ENCODE measurements at places on chromosomes 3 and 15.

DNA sequence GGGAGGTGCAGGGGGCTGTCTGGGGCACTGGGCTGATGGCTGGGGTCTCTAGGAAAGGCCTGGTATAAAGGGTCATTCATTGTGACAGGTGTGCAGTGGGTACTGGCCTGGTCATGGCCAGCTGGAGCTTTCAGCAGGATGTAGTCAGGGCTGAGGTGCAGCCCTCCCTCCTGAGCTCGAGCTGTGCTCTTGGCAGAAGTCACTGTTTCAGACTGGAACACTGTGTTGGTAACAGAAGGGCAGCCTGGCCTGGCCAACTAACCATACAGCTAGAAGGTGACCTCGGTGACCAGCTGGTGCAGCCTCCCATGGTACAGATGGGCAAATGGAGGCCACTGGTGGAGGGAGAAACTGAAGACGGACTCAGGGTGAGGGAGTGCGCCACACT is 34.4 kb upstream of the LCTL start:
- no peak for DNase-seq

- no peak for DNase-seq
Observed at GRCh38 chr15:52492132-52492531, 36.5 kb downstream of the MYO5A start.

GRCh38 chr3:11482021-11482420 is 161.7 kb downstream of the VGLL4 start:
- DNase-seq = no peak

- no peak for DNase-seq
Observed at GRCh38 chr15:101264011-101264410, 12.2 kb upstream of the CHSY1 start.

GRCh38 chr3:183664913-183665381 is 29.5 kb downstream of the KLHL24 start:
- DNase-seq = no peak

DNA sequence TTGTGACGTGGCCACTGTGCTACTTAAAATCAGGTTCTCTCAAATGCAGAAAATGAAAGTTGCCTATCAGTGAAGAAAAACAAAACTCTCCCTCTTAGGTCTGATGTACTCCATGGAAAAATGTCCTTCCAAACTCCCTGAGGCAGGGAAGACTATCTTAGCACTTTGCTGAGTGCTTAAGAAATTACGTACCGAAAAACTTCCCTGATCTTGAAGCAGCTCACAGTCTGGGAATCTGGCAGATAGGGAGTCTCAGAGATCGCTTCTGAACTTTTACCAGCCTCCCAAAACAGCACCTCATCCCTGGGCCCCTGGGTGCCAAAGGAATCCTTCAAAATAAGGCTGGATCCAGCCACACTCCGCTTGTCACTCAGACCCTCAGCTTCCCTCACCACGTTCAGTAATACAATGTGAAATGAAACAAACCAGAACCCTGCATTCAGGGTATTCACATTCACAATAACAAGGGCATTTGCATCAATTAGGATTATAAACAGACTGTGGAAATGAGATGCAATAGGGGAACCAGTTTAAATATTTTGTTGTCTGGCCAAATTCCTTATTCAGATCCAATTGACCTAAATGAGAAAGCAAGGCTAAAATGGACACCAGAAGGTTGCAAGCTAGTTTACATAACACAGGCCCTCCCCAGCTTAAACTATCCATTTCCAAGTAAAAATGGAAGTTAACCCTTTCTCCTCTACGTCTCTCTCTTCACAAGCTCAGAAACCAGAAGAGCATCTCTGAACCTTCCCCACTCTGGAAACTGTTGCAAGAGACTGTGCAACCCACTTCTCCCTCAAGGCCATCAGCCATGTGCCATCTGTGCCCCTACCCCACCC is 20.9 kb downstream of the OSBPL10 start:
- no peak for DNase-seq

- peak; percentile 89 for DNase-seq
Observed at GRCh38 chr15:84633311-84634227, 20.5 kb downstream of the WDR73 start.

- DNase-seq = no peak
Observed at GRCh38 chr3:195411836-195412235, 31.0 kb downstream of the ACAP2 start.

DNA sequence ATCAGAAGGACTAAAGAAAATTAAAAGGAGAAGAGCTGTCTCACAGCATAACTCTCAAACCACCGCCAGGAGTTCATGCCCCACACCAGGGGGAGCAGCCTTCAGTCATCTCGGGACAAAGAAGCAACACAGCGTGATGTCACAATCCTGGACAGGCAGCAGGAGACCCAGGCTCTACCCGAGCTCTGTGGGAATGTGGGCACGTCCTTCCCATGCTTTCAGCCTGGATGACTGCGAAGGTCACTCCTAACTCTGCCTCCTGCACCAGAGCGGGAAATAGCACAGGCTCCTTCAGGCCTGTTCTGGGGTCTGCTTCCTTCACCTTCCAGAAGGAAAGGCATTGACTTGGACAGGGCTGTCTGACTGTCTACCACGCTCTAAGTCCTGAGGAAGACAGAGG is 31.3 kb downstream of the NOX5 start:
- DNase-seq = no peak

DNA sequence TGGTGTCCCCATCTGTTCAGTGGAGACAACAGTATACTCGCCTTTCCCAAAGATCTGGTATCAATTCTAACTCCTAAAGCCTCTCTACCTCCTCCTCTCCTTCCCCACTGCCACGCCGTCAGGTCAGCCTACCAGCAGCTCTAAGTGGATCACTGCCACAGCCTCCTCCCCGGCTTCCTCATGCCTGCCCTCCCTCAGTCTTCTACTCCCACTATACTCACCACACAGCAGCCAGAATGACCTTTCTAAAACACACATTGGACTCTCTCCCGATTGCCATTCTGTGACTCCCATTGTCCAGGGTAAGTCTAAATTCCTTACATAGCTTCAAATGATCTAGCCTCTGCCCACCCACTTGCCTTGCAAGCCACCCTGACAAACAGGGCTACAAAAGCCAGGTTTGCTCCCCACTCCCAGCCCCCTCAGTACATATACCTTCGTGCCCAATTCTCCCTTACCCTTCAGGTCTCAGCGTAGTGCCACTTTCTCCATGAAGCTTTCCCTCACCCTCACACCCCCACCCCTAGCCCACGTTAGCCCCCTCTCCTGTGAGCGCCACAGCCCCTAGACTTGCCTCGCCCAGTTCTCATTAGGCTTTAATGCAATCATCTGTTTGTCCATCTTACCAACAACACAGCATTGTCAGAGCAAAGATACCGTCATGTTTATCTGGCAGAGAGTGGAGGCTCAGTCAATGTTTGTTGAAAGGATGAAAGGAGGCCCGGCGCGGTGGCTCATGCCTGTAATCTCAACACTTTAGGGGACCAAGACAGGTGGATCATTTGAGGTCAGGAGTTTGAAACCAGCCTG is 9.5 kb upstream of the SEMA7A start:
- DNase-seq = peak; percentile 29

DNA sequence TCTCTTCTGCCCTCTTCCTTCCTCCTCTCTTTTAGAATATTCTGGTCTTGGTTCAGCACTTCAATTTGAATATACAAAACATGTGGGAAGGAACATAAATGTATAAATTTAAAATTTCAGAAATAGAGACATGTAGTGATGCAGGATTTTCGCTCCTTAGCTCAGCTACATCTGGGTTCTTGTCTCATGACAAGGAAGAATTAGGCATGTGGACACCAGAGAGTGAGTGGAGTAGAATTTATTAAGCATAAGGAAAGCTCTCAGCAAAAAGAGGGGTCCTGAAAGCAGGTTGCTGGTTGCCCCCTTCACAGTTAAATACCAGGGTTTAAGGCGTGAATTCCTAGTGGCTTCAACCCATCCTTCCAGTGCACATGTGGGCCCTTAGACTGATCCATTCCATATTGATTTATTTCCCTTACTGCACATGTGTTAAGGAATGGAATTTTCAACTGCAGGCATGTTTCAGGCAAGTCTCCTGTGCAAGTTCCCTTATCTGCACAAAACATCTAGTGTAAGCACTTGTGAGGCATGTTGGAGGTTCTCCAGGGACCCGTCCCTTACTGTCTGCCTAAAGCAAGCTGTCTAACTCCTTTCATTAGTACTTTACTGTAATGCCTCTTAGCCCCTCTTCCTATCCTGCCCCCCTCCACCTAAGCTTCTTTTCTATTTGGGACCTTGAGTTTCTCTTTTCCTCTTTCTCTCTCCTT is 133.2 kb upstream of the STRIT1 start:
- no peak for DNase-seq

DNA sequence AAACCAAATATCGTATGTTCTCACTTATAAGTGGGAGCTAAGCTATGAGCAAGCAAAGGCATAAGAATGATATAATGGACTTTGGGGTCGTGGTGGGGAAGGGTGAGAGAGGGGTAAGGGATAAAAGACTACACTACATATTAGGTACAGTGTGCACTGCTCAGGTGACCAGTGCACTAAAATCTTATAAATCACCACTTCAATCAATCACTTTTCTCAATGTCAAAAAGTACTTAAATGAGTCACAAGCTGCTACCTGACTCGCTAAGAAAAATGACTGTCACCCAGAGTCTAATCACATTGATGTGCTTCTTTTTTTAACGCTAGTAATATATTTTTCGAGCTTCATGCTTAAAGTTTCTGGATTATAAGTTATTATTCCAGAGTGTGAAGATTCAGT is 95.5 kb downstream of the CBLB start:
- no peak for DNase-seq

GRCh38 chr15:28033443-28033842 is 65.7 kb downstream of the OCA2 start:
- DNase-seq = no peak

GRCh38 chr3:37025561-37026335 is 32.4 kb downstream of the MLH1 start:
- no peak for DNase-seq

DNA sequence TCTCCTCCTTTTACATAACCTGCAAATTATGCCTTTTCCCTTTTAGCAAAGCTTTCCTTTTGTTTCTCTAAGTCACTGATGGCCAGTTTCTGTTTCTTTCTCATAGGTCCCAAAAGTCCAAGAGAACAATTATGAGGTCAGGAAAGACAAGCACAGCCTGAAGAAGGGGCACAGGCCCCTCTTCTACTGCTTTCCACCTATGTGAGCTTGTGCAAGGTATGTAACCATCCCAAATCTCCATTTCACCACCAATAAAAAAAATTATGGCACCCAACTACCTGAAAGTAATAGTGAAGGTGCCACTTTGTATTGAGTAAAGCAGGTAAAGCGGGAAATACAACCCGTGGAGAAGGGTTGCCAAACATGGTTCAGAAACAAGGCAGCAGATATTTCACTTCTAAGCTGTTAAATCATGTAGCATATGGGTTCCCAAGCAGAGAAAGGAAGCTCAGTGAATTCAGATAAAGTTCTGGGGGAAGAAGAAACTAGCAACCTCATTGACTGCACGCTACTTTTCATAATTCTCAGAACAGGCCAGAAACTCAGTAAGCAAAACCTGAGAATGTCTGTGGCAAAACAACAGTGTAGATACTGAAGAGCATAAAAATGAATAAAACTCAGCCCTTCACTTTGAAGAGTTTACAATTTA is 4.2 kb downstream of the PLOD2 start:
- DNase-seq = no peak

DNA sequence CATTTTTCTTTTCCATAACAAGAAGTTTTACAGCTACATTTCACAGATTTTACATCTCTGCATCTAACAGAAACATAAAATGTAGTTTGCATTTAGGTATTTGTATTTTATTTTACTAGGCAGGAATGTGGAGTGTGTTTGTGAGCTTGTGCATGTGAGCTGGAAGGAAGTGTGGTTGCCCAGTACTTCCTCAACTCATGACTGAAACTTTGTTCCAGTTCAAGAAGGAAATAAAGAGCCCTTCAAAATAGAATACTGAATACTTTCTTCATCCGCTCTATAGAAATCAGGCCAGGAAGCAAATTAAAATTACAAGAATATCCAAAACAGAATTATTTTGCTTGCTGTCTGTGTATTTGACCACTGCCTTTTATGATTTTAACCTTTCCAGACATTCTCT is 81.3 kb downstream of the CHL1 start:
- no peak for DNase-seq

- DNase-seq = no peak
Observed at GRCh38 chr3:197007296-197007940, 22.2 kb downstream of the MELTF start.

DNA sequence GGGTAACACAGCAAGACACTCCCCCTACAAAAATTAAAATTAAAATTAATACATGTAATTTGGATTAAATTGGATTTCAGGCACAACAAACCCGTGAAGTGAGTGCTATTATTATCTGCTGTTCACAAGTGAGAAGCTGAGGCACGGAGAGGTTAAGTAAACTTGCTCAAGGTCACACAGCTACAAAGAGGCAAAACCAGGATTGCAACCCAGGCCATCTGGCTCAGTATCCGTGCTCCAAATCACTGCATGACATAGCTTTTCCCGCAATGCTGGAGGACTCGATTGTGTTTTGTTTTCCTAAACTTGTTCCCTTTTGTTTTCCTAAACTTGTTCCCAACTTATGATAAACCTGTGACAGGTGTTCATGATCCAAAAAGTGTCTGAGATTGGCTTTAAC is 19.9 kb upstream of the C15orf39 start:
- no peak for DNase-seq

DNA sequence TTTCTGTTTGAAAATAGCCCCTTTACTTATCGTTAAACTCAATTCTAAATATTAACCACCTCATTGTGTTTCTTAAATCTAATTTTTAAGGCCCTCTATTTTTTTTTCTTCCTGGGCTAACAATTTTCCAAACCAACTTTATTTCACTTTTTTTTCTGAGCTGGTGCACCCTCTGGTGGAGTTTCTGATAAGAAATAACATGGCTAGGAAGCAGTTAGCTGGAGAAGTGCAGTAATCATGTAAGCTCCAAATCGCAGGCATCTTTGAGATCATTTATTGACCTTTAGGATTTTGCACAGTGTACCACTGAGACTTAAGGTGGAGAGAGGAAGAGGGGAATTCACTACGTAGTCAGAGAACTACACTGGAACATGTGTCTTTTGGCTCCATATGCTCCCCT is 6.4 kb downstream of the TMEM207 start:
- no peak for DNase-seq

DNA sequence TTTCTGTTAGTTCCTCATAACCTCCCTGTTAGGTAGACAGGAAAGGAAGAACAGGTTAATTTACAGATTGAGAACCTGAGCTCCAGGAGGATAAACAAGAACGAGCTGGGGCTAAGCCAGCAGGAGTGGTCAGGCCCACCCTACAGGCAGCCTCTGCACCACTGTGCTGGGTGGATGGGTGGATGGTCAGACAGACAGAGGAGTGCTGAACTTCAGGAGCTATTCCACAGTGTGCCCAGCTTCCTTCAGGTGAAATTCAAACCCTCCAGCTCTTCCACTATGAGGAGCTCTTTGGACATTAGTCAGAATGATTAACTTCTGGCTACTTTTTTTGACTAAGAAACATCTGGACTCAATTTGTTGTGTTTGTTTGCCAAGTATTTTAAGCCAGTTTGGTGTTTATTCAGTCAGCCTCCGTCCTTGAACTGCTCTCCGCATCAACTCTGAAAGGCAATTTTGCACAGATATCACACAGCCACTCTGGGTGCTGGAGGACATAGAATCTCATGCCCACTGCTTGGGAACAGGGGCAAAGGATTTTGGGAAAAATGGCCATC is 361.9 kb downstream of the CLSTN2 start:
- DNase-seq = no peak

- DNase-seq = no peak
Observed at GRCh38 chr3:192422997-192423342, 304.4 kb downstream of the FGF12 start.

- DNase-seq = no peak
Observed at GRCh38 chr15:66067687-66068086, 185.9 kb downstream of the MEGF11 start.

GRCh38 chr3:50323092-50323600 is 601 bp upstream of the HYAL2 start:
- no peak for DNase-seq

GRCh38 chr3:72303926-72304325 is 519.0 kb upstream of the PROK2 start:
- DNase-seq = no peak

Measured in upper lobe of right lung (tissue), 1 donor.